ENCODE measurements at places on chromosomes 1 and 21.

DNA sequence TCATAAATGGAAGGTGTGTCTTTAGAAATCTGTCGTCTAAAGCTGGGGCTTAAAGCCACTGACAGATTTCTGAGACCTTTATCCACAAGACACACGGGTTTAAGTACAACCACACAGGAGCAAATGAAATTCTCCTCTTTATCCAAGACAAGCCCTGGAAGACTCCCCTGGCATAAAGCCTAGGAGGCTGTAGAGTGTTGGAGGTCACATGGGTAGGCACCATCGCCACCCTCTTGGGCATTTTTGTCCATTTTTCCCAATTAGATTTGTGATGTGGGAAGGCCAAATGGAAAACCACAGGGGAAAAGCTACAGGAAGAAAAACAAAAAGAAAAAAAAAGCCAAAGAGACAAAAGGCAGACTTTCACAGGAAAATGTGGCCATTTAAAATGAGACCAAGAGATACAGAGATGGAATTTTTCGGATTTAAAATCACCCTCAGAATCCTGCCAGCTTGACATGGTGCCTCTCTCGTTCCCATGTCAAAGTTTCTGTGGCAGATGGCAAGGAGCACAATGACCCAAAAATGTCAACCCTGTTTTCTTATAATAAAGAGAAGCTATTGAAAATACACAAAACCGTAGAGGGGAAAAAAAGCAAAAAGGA lies 91.9 kb downstream of the PLD5 start:
- no peak for DNase-seq

- DNase-seq, result no peak
Measured at GRCh38 chr1:168966636-168967035, 139.9 kb upstream of the ATP1B1 start.

DNA sequence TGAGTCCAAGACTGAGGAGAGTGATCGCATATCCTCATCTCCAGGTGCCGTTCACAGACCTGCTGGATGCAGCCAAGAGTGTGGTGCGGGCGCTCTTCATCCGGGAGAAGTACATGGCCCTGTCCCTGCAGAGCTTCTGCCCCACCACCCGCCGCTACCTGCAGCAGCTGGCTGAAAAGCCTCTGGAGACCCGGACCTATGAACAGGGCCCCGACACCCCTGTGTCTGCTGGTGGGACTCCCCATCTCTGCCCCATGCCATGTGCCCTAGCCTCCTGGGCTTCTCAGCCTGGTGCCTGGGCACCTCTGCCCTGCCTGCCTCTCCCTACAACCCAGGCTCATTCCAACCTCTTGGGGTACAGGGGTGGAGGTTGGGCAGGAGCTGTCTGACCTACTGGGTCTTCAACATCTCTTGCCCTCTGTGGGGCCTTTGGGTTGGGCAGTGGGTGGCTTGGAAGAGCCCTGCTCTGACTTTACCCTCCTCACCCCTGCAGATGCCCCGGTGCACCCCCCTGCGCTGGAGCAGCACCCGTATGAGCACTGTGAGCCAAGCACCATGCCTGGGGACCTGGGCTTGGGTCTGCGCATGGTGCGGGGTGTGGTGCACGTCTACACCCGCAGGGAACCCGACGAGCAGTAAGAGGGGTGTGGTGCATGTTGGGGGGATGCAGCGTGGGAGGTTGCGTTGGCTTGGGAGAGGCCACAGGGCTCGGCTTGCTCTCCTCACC lies 7.2 kb downstream of the AMPD2 start:
- no peak for DNase-seq

- no peak for DNase-seq
Measured at GRCh38 chr1:109315288-109315687, 8.5 kb upstream of the MYBPHL start.

DNA sequence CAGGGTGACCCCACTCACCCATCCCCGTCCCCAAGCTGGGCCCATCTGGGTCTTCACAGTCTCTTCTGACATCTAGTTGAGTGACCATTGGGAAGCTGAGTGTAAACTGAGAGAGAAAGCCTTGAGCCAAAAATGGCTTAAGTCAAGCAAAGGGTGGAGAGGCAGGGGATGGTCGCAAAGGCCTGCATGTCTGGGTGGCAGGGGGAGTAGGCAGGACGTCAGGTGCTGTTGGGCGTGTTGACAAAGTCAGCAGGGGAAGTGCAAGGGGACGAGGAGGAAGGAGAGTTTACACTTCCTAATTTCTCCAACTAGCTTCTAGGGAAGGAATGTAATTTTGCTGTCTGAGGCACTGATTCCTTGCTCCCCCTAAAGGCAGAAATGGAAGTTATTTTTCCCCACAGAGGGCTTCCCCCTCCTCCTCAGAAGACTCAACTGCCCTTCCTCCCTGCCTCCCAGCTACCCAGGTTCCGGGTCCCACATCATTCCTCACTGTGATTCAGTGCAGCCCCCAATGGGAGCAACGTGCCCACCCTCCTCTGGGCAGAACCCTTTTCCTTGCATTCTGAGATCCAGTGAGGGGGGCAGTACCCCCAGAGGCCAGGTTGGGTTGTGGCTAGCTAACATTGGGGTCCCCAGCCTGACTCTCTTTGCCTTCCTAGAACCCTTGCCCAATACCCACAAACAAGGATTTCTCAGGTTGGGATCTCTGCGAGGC lies 1.2 kb upstream of the ADORA1 start:
- no peak for DNase-seq

GRCh38 chr1:97796711-97797110 lies 124.1 kb downstream of the DPYD start:
- DNase-seq, result no peak

DNA sequence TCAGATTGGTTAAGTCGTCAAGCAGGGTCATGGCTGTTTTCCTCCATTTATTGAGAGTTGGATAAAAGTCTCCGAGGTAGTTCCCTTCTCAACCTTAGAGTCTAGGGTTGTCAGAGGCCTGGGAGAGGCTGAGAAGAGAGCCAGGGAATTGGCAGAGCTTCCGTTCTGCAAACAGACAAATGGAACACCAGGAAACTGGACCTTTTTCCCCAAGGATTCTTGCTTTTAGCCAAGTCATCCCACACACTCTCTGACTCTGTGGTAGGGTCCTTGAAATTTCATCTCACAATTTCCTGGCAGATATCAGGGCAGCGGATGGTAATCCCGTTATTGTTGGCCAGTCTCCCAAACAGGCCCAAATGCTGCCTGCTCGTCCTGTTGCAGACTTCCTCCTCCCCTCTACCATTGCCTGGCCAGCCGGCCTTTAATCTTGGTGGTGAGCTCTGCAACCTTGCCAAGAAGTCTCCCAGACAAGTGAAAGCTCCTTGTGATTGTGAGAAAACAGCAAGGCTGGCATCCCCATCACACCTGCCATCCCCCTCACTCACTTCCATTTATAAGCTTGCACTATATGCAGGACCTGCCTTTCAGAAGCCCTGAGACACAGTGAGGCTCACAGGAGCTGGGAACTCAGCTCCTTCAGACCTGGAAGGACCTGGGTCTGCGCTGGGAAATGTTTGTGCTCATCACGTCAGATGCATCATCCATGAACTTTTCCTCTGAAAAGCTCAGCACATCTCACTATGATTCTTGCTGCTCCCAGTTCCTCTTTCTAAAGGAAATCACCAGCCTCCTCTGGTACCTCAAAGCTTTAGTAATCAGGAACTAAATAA lies 13.7 kb upstream of the SRP9 start:
- DNase-seq, result no peak

DNA sequence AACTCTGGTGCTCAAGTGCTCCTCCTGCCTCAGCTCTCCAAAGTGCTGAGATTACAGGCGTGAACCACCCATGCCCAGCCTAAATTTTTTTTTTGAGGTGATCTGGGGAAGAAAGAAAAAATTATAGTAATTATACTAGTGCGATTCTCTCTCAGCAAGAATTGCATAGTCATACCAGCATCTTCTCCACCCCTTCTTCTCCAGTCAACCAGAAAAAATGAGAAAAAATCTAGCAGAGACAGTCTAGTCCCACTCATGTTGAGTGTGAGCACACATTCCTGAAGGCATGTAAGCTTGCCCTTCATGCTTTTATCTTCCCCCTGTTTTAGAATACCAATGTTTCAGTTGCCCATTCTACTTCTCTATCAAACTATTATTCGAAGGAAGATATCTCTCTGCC lies 207.6 kb downstream of the S1PR1 start:
- no peak for DNase-seq

DNA sequence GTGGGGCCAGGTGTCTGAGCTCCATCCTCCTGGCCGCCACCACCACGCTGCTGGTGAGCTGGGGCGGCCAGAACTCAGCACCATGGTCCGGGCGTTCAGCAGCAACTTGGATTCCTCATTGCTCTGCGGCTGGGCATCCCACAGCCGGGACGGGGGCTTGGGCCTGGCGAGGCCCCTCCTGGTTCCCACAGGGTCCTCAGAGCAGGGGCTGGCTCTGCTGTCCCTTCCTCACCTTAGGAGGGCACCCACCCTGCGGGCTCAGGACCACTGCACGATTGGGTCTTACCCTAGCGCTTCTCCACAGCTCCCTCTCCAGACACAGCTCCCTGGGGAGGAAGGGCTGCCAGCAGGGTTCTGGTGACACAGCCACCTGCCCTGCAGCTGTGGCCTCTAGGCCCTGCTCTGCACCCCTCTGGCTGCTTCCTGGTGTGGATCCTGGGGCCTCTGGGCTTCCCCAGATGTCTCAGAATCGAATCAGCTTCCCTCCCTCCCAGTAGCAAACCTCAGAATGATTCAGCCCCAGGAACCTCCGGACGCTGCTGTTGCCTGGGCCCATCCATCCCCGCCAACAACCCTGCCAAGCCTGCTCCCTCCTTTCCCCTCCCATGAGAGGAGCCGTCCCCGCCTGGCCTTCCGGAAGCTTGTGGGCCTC lies 25.0 kb downstream of the CRYAA start:
- DNase-seq, result peak; percentile 6

GRCh38 chr1:17304826-17305175 lies 3.2 kb upstream of the PADI4 start:
- no peak for DNase-seq
